ENCODE measurements at places on chromosomes 5 and 9.

- DNase-seq, result no peak
Measured at GRCh38 chr9:110110154-110110553, 97.8 kb downstream of the C9orf152 start.

DNA sequence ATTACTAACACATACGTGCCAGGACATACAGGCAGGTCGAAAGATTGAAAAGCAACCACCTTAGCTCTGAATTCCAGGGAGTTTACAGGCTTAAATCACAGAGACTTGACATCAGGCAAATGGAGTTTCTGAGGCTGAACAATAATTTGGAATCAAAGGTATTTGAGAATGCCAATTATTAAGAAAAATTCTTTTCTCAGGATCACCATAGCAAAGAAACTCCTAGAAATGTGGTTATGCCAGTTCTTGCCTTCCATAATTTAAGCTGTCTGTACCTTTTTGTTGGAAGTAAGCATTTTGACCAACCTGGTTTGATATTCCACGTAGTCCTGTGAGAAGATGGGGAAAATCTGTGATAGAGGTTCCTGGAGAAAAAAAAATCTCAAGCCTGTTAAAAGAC is 312.4 kb upstream of the SMARCA2 start:
- no peak for DNase-seq

GRCh38 chr9:127124111-127124531 is 1.7 kb upstream of the ANGPTL2 start:
- no peak for DNase-seq

DNA sequence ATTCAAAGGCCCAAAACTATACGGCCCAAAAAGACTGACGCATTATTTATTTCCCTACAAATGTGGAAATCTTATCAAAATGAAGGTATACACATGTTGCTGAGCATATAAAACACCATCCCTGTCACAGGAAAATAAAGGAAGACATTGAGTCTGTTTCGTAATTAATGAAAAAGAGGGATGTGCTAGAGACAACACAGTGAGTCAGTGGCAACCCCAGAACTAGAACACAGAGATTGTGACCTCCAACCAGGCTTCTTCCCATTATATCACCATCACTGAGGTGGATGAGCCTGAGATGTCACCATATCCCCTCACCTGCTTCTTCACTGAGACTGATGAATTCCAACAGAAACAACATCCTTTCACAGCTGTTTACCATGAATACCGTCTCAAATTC is 3.8 kb downstream of the NDUFA8 start:
- DNase-seq, result no peak

DNA sequence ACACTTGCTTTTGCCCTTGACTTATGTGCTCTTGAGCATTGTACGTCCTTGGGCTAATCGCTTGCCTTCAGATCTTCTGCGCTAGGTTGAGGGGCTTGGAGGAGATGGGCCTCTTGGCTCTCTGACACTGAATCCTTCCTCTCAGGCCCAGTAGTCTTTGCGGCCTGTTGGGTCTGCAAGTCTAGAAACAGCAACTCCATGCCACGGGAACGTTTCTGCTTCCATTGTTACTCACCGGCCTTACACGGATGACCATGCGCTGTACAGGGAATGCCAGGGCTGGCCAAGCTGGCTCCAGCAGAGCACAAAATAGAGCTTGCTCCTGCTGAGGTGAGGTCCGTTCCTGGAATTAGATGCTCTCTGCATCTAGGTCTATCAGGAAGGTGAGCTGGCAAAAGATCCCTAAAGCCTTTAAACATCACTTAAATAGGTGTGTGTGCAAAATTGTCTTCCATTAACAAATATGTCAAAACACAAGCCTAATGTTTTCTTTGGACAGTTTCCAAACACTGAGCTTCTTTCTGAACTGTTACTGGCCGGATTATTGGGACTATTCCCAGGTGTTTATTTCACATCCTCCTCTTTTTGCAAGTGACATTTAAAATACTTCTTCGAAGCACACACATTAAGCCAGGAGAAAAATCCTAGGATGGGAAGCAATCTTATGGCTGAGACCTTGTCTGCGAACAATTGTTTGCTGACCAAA is 29.7 kb downstream of the DAPK1 start:
- DNase-seq, result no peak
